ENCODE measurements at places on chromosomes 7 and 10. TPM values are rescaled to one million over a fixed set of nuclear protein-coding genes. Genes with fewer than 3 reads are reported as not detected.

Gene WASL
- total RNA-seq: 8.6 TPM

Gene MACROH2A2
- 2.2 TPM for total RNA-seq

Gene CUBN
- total RNA-seq: 9.2 TPM

- H3K4me1 ChIP-seq: no peaks in the 10 kb centered on the region
- no peak overlapping the region for H3K4me3 ChIP-seq
These were observed 332.6 kb downstream of the SH2D4B start for GRCh38 chr10:80870282-80870681.

GRCh38 chr7:42993038-42993437 is 60.9 kb downstream of the MRPL32 start:
- no peak overlapping the region for H3K4me3 ChIP-seq
- peaks cover 3% of the 10 kb centered on the region for H3K27me3 ChIP-seq
- H3K36me3 ChIP-seq: no peaks in the 10 kb centered on the region
- DNase-seq: no peak
- H3K27ac ChIP-seq: no peak overlapping the region

Gene CLDN4
- 0.14 TPM for total RNA-seq

Gene SHOC2
- total RNA-seq: 65.9 TPM

- H3K36me3 ChIP-seq: peaks cover 5% of the 10 kb centered on the region
- H3K4me3 ChIP-seq: no peak overlapping the region
- H3K4me1 ChIP-seq: peaks cover 1% of the 10 kb centered on the region
- H3K27ac ChIP-seq: no peak overlapping the region
These were observed 23.4 kb downstream of the SMURF1 start for GRCh38 chr7:99120501-99120900.

DNA sequence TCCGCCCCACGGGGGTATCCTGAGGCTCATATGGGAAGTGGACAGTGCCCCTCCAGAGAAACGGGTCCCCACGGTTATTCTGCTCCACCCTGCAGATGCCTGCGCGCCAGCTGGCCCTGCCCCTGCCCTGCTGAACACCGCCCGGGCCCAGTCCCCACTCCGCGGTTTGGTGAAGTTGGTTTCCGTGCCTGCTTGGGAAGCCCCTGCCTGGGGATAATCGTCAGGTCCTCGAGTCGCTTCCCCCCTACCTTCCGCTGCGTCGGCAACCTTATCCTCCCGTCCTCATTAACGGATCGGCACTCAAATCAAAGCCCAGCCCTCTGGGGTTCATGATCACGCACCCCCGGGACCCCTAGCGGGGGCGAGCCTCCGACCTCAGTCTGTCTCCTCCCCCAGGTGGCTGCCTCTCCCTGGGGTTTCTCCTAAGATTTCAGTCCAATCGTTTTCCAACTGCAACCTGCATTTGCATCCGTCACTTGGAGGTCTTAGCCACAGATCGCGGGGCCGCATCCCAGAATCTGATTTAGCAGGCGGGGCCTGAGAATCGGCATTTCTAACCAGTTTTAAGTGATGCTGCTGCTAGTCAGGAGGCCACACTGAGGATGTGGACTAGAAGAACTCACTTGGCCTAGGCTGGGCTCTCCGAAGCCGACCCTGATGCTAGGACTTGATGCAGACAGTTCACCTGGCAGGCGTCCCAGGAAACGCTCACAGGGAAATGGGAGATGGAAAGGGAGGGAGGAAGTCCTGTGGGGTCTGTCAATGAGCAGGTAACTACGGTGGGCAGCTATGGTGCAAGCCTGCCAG is 27.6 kb downstream of the WDR86 start:
- peaks cover 21% of the 10 kb centered on the region for H3K4me1 ChIP-seq
- no peak for DNase-seq
- H3K4me3 ChIP-seq: peak overlapping the region; percentile 58
- H3K27ac ChIP-seq: no peak overlapping the region

GRCh38 chr7:137390076-137390475 is 46.5 kb upstream of the PTN start:
- H3K27ac ChIP-seq: no peak overlapping the region

Gene RBM20
- 1.1 TPM for total RNA-seq

GRCh38 chr10:122829454-122829853 is 16.2 kb downstream of the CUZD1 start:
- H3K4me1 ChIP-seq: no peaks in the 10 kb centered on the region
- no peaks in the 10 kb centered on the region for H3K27me3 ChIP-seq
- no peak for DNase-seq

DNA sequence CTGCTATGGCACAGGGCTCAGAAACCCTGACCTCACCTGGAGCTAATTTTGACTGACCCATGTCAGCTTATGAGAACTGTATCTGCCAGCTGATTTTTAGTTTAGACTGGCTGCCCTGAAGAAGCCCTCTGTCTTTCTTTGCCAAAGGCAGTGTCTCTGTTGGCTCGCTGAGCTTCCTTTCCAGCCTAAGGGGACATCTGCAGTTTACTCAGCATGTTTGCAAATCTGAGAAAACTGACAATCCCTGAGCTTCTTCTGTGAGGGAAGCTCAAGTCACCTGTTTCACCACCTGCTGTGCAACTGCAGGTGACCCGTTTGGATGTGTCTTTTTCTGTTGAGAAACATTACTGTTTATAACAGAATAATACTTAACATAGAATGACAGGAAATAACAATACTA is 46.0 kb downstream of the PRKAR2B start:
- no peak overlapping the region for H3K4me3 ChIP-seq
- no peaks in the 10 kb centered on the region for H3K36me3 ChIP-seq
- no peak overlapping the region for H3K27ac ChIP-seq
- no peaks in the 10 kb centered on the region for H3K4me1 ChIP-seq
- DNase-seq: no peak
- H3K27me3 ChIP-seq: no peaks in the 10 kb centered on the region

DNA sequence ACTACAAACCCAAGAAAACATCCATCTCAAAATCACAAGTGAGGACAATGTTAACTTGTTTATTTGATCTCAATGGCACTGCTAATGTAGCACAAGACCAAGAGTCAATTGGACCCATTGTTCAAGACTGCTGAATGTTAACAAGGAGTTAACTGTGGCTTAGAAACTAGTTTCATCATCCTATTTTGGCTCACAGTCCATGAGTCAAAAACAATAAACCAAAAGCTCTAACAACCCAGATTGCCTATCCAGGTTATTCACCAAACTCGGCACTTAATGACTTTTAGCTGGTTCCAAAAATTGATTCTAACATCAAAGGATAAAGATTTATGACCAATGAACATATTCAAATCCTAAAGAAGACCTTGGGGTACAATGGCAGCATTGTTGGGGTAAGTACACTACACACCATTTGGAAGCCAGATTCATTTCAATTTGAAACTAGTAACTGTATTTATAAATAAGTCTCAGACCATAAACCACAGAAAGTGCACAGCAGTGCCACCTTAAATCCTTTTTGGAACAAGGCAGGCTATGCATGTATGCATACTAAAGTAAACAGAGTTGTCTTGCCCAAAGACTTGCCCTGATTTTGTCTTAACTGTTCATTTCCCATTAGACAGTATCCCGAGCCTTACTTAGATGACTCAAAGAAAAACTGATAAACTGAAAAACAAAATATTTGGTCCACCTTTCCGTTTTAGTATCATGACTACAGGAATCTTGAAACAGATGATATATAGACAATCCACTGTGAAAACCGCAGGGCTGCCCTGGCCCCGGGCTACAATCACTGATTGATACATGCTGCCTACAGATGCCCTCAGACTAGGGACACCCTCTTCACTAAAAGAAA is 84.5 kb downstream of the SRPK2 start:
- H3K36me3 ChIP-seq: no peaks in the 10 kb centered on the region
- no peak for DNase-seq
- no peak overlapping the region for H3K27ac ChIP-seq
- H3K4me3 ChIP-seq: no peak overlapping the region
- H3K4me1 ChIP-seq: peaks cover 16% of the 10 kb centered on the region
- H3K27me3 ChIP-seq: no peaks in the 10 kb centered on the region

Gene UPF2
- 14.5 TPM for total RNA-seq

- no peak overlapping the region for H3K27ac ChIP-seq
- H3K4me3 ChIP-seq: no peak overlapping the region
- H3K27me3 ChIP-seq: no peaks in the 10 kb centered on the region
These were observed 49.9 kb upstream of the AHR start for GRCh38 chr7:17248527-17248926.

DNA sequence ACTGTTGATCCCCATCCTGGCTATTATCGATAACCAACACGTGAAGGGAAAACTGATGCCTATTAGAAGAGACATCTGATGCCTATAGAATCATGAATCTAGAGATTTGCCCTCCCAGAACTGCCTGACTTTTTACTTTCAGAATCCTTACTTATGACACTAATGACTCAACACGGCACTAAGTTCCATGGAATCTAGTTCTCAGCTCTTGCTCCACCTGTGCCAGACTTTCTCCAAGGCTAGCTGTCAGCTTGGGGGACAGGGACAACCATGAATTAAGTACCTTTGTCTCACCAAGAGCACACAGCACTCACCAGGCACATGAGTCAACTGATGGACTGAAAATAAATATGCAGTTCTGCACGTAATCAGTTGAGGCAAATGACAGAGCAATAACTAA is 184.2 kb downstream of the FRMD4A start:
- H3K36me3 ChIP-seq: no peaks in the 10 kb centered on the region
- no peak overlapping the region for H3K27ac ChIP-seq
- DNase-seq: no peak
- H3K4me3 ChIP-seq: no peak overlapping the region

Gene CADPS2
- not detected for total RNA-seq

DNA sequence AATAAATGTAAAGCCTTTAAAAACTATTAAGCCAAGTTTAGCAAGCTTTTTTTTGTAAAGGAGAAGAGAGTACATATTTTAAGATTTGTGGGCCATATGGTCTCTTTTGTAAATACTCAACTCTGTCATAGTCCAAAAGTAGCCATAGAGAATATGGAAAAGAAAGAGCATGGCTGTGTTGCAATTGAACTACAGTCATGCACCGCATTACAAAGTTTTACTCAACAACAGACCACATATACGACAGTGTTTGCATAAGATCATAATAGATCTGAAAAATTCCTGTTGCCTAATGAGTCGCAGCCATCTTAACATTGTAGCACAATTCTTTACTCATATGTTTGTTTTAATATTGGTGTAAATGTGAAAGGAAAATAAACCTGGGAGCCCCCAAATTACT is 440.8 kb downstream of the HTR7 start:
- H3K27ac ChIP-seq: no peak overlapping the region
- H3K27me3 ChIP-seq: no peaks in the 10 kb centered on the region
- H3K36me3 ChIP-seq: no peaks in the 10 kb centered on the region
- H3K4me3 ChIP-seq: no peak overlapping the region
- no peak for DNase-seq
- no peaks in the 10 kb centered on the region for H3K4me1 ChIP-seq

DNA sequence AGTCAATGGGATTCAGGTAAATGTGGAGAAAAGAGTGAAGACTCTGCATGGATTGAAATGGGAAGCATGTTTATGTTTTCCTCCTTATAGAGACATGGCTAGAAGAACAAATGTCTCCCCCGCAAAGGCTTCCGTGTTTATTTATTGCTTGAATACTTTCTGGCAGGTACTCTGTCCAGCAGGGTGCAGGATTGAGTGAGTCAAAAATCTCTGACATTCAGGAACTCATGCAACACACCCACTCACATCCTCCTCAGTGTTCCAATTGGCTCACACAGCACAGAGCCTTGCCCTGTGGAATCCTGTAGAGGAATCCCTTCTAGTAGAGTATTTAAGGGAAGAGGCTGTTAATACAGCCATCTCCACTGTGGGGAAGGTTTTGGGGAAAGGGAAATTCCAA is 290.3 kb upstream of the VWC2 start:
- H3K36me3 ChIP-seq: no peaks in the 10 kb centered on the region
- no peaks in the 10 kb centered on the region for H3K27me3 ChIP-seq
- no peak overlapping the region for H3K4me3 ChIP-seq
- H3K4me1 ChIP-seq: no peaks in the 10 kb centered on the region
- no peak overlapping the region for H3K27ac ChIP-seq

- H3K4me3 ChIP-seq: peak overlapping the region; percentile 59
- no peak for DNase-seq
- no peaks in the 10 kb centered on the region for H3K36me3 ChIP-seq
These were observed 120.7 kb downstream of the SRPK2 start for GRCh38 chr7:105268056-105268455.

Gene MOGAT3
- not detected for total RNA-seq

GRCh38 chr10:60964257-60965235 is 20.6 kb upstream of the RHOBTB1 start:
- H3K27me3 ChIP-seq: peaks cover 20% of the 10 kb centered on the region
- no peak overlapping the region for H3K4me3 ChIP-seq
- no peaks in the 10 kb centered on the region for H3K4me1 ChIP-seq
- DNase-seq: no peak
- no peak overlapping the region for H3K27ac ChIP-seq
- H3K36me3 ChIP-seq: no peaks in the 10 kb centered on the region

DNA sequence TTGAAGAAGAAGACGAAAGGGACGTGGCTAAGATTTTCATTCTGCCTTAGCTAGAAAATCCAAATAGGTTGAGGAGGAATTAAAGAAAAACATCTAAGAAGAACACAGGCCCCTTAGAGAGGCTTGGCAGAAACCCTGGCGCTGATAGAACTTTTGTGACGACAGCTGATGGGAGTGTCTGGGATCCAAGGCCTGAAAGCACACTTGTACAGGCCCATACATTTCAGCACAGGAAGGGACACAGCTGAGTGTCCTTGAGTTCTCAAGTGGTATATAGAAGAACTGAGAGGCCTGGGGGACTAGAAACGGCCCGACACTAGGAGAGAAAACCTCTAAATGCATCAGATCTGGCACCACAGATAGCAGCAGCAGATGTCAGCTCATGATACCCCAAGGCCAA is 39.5 kb downstream of the PRPS1L1 start:
- no peak for DNase-seq
- H3K27ac ChIP-seq: no peak overlapping the region
- H3K36me3 ChIP-seq: no peaks in the 10 kb centered on the region
- H3K4me1 ChIP-seq: no peaks in the 10 kb centered on the region

- H3K27ac ChIP-seq: no peak overlapping the region
- no peak overlapping the region for H3K4me3 ChIP-seq
- no peaks in the 10 kb centered on the region for H3K4me1 ChIP-seq
- no peak for DNase-seq
These were observed 34.1 kb upstream of the SFRP5 start for GRCh38 chr10:97805949-97806348.

GRCh38 chr7:29847496-29847895 is 41.2 kb downstream of the WIPF3 start:
- no peak for DNase-seq
- no peaks in the 10 kb centered on the region for H3K4me1 ChIP-seq
- H3K27me3 ChIP-seq: peaks cover 4% of the 10 kb centered on the region
- H3K27ac ChIP-seq: no peak overlapping the region

Gene CYCS
- 131 TPM for total RNA-seq

DNA sequence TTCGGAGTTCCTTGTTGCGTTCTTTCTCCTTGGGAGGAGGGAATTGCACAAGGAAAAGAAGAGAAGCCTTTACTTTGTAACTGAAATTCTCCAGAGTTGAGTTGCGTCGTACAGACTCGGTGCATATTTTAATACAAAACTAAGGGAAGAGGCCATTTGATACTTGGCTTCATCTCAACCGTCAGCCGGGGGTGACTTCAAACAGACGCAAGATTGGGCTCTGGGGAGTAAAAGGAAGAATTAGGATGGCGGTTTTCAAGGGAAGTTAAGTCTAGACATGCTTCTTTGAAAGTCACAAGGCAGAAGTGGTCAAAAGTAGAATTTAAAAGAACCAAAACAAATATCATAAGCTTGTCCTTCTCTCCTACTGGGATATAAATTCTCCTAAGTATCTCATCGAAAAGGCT is 1.6 kb downstream of the PRR15 start:
- H3K4me1 ChIP-seq: peaks cover 21% of the 10 kb centered on the region
- peaks cover 49% of the 10 kb centered on the region for H3K27me3 ChIP-seq
- H3K4me3 ChIP-seq: peak overlapping the region; percentile 16
- H3K27ac ChIP-seq: no peak overlapping the region
- DNase-seq: no peak

All from CD4-positive, alpha-beta T cell (primary cell).